ENCODE measurements at places on chromosomes 12 and 14.

GRCh38 chr14:32697114-32697513 lies 241.6 kb upstream of the NPAS3 start:
- no peak for DNase-seq

DNA sequence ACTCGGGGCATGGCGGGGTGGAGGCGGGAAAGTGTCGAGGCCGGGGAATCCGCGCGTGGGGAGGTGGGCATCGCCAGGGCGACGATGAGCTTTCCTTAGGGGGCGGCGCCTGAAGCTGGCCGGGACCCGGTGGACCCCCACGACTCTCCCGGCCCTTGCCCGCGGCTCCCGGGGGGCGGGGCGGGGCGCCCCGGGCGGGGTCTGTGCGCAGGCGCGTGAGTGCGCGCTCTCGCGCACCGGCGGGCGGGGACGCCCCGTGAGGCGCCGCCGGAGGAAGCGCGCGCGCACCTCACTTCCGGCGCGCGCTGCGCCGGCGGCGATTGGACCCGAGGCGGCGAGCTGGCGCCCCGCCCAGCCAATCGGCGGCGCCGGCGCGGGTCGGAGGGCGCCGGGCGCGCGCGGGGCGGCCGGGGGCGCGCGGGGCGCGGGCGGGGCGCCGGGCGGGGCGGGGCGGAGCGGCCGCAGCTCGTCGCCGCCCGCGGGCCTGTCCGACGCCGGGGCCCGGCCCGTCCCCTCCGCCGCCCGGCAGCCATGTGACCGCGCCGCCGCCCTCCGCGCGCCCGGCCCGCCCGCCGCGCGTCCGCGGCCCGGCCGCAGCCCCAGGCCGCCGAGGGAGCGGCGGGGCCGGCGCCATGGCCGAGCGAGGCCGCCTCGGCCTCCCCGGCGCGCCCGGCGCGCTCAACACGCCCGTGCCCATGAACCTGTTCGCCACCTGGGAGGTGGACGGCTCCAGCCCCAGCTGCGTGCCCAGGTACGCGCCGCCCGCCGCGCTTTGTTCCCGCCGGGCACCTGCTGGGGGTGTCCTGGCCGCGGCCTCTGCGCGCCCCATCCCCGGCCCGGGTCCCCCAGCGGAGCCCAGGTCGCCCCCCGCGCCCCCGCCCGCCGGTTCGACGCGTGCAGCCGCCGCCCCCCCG lies at the start of gene PACS2:
Gene PACS2 (plus strand): TSS at position 462 of the 914 bp plus-strand sequence. CDS start 171 bp downstream, at position 633.
- DNase-seq, result peak; percentile 74

DNA sequence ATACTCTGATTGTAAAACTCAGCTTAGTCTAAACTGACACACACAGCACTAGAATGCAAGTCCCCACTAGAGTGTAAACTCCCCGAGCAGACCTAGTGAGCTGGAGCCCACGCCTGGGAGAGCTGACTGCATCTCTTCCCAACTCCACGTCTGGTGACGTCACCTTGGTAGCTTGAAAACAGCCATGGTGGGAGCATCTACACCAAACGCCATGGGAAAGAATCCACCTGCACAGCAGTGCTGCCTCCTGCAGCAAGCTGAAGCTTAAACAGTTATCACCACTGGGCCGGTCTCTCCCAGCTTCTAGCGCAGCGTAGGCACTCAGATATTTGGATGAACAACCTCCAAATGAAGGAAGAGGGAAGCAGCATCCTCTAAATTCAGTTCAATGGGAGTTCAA lies 4.3 kb upstream of the PAPLN start:
- no peak for DNase-seq

- DNase-seq, result no peak
These were observed 103.2 kb downstream of the SLC38A4 start for GRCh38 chr12:46722394-46723185.

GRCh38 chr12:13027032-13027431 lies 17.1 kb upstream of the FAM234B start:
- DNase-seq, result no peak

DNA sequence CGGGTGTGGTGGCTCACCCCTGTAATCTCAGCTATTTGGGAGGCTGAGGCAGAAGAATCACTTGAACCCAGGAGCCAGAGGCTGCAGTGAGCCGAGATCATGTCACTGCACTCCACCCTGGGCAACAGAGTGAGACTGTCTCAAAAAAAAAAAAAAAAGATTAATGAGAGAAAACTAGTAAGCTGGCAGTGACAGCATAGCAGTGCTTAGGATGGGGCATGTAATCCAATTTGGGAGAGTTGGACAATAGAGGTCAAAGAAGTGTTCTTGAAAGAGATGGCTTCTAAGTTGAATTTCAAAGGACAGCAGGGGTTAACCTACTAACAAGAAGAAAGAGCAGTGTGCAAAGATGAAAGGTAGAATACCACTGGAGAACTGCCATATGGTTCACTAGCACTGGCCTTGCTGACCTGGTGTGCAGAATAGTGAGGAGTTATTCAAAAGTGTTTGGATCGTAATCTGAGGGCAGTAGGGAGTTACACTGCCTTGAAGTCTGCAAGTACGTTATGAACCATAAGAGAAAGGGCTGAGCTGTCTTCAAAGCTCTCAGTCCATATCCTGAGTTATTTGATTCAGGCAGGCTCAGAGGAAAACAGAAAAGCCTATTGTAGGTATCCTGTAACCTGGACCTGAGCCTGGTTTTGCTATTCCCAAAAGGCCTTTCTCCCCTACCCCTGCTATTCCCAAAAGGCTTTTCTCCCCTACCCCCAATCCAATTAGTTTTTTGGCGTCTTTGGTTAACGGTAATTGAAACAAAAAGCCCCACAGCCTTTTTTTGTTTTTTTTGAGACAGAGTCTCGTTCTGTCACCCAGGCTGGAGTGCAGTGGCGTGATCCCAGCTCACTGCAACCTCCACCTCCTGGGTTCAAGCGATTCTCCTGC lies 3.4 kb downstream of the XPOT start:
- DNase-seq, result no peak

DNA sequence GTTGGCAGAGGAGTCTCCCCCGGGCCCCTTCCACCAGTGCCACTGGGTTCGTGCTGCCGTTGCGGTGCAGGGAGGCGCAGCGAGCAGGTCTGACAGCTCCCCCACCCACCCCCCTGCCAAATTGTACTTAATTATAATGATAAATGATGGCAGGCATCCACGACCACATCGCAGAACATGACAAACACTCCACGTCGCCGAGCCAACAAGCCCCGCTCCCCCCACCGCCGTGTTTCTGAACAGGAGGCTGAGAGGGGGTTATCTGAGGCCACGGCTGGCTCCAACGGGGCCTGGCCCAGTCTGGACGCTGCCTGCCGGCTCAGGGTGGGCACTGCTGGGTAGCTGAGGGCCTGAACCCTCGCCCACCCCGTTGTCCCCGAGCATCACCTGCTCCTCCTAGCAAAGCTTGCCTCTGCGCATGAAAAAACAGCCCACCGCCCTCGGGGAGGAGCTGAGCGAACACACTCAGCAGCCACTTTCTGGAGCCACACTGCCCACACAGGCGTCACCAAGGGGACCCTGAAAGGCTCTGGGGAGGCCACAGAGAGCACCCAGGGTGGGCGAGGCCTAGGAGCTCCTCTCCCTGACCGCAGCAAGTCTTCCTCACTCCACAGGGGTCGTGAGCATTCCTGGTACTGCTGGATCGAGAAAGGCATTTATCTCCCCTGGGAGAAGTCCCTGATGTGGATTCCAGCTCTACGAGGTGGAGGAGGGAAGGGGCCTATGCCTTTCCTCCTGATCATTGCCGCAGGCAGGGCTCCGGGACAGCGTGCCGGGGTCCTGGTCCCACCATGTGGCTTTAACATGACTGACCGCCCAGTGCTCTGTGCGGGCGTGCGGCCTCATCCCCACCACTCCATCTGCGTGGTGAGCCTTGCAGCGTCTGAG lies 35.4 kb upstream of the DIO3 start:
- no peak for DNase-seq

GRCh38 chr14:88069677-88070076 lies 64.7 kb downstream of the GPR65 start:
- DNase-seq, result no peak

DNA sequence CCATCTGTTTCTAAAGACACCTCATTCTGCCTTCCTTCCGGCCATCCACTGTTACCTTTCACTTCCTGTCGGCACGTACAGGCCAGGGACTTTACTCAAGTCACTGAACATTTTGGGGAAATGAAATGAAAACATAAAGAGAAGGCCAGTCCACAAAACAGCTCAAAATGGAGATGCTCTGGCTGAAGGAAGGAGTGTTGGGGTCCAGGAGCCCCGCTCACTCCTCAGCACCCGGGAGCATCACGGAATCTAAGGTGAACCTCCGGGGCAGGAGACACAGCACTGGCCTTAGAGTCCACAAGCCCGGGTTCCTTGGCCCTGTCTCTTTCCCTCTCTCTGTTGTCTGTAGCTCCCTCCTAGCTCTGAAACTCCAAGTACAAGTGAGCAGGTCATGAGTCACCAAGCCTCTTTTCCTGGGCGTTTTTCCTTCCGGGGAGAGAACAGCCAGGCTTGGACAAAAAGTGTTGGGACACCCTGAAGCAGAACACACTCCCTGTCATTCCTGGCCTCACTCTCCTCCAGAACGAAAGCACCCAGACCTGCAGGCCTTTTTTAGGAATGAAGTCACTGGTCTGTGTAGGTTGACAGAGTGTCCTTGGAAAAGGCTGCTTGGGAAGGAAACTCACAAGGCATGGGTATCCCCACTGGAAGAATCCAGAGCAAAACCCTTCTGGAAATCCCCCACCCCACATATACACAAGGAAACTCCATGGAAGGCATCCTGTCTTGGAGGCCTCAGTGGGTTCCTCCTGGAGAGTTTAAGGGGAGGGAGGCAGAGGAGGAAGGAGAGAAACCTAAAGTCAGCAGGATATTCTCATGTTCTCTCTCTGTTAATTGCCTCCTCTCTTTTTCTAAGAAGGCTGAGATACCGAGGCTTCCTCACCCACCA lies 245.3 kb downstream of the ZFP36L1 start:
- no peak for DNase-seq

DNA sequence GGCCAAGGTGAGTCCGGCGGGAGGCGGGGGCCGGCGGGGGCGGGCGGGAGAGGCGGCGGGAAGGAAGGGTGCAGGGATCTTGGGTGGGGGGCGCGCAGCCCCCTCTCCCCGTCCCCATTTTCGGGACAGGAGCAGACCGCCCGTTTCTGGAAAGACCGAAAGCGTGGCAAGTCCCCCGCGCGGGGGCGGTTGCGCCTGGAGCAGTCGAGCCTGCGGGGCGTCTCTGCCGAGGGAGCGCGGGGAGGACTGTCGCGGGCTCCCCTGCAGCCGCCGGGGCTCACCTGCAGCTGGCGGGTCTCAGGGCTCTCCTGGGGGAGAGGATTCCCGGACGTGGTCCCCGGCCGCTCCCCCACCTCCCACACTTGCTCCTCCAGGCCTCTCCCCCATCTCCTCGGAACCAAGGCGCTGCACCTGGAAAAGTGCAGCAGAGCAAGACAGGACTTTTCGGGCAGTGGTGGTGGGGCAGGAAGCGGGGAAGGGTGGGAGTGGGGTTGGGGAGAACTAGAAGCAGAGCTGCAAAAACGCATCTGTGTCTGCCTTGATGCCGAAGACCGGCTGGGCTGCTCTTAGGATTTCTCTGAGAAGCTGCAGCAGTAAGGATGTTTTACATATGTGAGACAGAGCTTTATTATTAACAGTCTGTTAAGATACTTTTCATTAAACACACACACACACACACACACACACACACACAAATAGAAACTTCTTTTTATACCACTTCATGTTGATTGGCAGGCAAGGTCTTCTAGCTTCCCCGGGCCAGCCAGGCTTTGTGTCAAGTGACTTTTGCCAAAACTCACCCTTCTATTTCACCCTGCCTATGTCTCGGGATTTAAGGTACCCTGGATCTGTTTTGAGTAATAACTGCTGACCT lies 677 bp downstream of the C12orf75 start:
- DNase-seq, result peak; percentile 27

GRCh38 chr12:92362785-92363184 lies 217.1 kb upstream of the BTG1 start:
- DNase-seq, result peak; percentile 32

DNA sequence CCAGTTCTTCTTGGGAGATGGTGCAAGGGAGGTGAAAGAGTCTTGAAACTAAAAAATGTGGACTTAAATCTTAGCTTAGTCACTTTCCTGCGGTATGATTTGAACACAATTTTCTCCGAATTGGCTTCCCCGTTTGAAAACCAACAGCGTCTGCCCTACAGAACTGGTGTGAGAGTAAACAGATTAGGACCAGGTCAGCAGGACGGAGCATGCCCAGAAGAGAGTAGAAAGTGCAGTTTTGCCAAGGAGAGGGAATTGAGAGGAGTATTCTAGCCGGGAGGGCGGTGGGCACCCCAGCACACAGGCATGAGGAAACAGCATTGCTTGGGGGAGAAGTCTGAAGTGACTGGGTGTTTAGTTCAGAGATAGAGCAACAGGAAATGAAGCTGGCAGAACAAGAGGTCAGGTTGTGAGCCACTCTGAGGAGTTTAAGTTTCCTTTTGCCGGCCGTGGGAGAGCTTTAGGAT lies 927.1 kb downstream of the VRK1 start:
- peak; percentile 58 for DNase-seq

GRCh38 chr12:48067250-48067938 lies 38.5 kb downstream of the SENP1 start:
- no peak for DNase-seq

- no peak for DNase-seq
These were observed 1005.6 kb upstream of the LRFN5 start for GRCh38 chr14:40601063-40601462.

GRCh38 chr12:132605892-132606291 lies 4.5 kb downstream of the LRCOL1 start:
- no peak for DNase-seq

DNA sequence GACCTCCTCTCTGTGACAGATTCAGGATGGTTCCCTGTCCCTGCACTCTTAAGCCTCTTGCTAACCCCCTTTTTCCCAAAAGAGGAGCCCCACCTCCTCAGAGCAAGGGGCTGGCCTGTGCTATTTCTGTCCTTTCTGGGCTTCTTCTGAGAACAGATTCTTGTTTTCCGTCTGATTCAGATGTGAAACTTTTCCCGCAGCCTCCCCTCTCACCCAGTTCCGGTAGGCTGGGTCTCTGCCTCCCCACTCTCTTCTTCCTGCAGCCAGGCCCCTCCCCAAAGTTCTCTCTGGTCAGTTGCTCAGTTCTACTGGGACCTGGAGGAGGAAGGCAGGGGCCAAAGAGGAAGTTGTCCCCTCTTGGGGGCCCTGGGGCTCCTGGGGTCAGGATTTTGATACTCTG lies 11.8 kb downstream of the PDE1B start:
- DNase-seq, result no peak

DNA sequence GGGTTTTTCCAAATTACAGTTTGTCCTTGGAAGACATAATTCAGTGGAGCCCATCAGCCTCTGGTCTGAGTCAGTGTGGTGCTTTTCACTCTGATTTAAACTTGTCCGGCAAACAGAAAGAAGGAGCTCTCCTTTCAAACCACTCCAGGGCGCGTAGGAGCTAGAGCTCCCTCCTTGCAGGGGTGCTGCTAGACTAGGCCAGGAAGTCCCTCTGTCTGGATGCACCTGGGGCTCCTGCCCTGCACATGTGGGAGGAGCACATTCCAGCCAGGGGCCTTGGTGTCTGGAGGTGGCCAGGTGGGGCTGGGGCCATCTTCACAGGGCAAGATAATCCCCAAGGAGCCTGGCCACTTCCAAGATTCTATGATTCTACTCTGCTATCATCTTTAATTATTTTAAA lies 3.1 kb downstream of the SERPINA3 start:
- DNase-seq, result no peak

GRCh38 chr14:100486025-100486828 lies 101.0 kb downstream of the BEGAIN start:
- peak; percentile 35 for DNase-seq
